A549 treated with dexamethasone at 1 μM for 4 hours (cell line): ENCODE measurements at places on chromosomes 4 and X. TPM values are rescaled to one million over a fixed set of nuclear protein-coding genes. Genes with fewer than 3 reads are reported as not detected.

Gene PFKFB1
- 0.07 to 0.15 TPM (median 0.10 TPM) in 3 of 5 replicates, not detected in the others for total RNA-seq

Gene FOXR2
- not detected in 5 replicates for total RNA-seq

Gene MAGEA2
- 0.15 TPM in 1 of 5 replicates, not detected in the others for total RNA-seq

Gene SCFD2
- 5.5 to 7.3 TPM (median 7.1 TPM) in 5 replicates for total RNA-seq

Gene PCDH7
- total RNA-seq, result 0.07 to 0.14 TPM (median 0.12 TPM) in 5 replicates

Gene NSG1
- 9.9 to 13.5 TPM (median 11.3 TPM) in 5 replicates for total RNA-seq

Gene RNF150
- 0.20 to 0.55 TPM (median 0.41 TPM) in 5 replicates for total RNA-seq

Gene TMEM255A
- 0.33 to 1.1 TPM (median 0.61 TPM) in 5 replicates for total RNA-seq

Gene XAGE1A
- total RNA-seq, result 21.1 to 62.0 TPM (median 33.5 TPM) in 5 replicates

Gene FAM149A
- total RNA-seq, result 1.3 to 2.1 TPM (median 1.6 TPM) in 5 replicates

Gene BTK
- total RNA-seq, result 0.12 to 0.20 TPM (median 0.20 TPM) in 4 of 5 replicates, not detected in the other

Gene OTOP1
- not detected in 5 replicates for total RNA-seq

Gene PPM1K
- total RNA-seq, result 0.39 to 1.0 TPM (median 0.75 TPM) in 5 replicates

Gene TDO2
- 0.46 to 1.2 TPM (median 0.64 TPM) in 5 replicates for total RNA-seq

Gene COL4A5
- 10.0 to 12.6 TPM (median 11.2 TPM) in 5 replicates for total RNA-seq

Gene AKAP14
- not detected in 5 replicates for total RNA-seq

Gene KLF3
- total RNA-seq, result 11.5 to 17.5 TPM (median 14.5 TPM) in 5 replicates

Gene PNCK
- total RNA-seq, result 0.07 to 0.41 TPM (median 0.18 TPM) in 5 replicates

Gene APELA
- not detected in 5 replicates for total RNA-seq

Gene IL1RAPL1
- 0.06 TPM in 1 of 5 replicates, not detected in the others for total RNA-seq

Gene UBA6
- total RNA-seq, result 13.4 to 21.9 TPM (median 20.9 TPM) in 5 replicates

Gene USP17L25
- total RNA-seq, result not detected in 5 replicates

Gene PCYT1B
- total RNA-seq, result 0.02 to 0.08 TPM (median 0.05 TPM) in 5 replicates
